Stimulated activated CD8-positive, alpha-beta memory T cell treated with anti-CD3 and anti-CD28 coated beads, Interleukin-2, amount 100 ng/mL, for 48 hours (primary cell): ENCODE measurements at places on chromosomes 13 and 19.

GRCh38 chr19:51127755-51128154 lies 3.0 kb downstream of the SIGLEC9 start:
- no peak for DNase-seq

- no peak for DNase-seq
Observed at GRCh38 chr19:18401580-18402112, 4.2 kb upstream of the LRRC25 start.

GRCh38 chr19:30340771-30341561 lies 31.2 kb upstream of the ZNF536 start:
- DNase-seq: no peak

- DNase-seq: no peak
Observed at GRCh38 chr13:91882918-91883317, 484.5 kb downstream of the GPC5 start.

DNA sequence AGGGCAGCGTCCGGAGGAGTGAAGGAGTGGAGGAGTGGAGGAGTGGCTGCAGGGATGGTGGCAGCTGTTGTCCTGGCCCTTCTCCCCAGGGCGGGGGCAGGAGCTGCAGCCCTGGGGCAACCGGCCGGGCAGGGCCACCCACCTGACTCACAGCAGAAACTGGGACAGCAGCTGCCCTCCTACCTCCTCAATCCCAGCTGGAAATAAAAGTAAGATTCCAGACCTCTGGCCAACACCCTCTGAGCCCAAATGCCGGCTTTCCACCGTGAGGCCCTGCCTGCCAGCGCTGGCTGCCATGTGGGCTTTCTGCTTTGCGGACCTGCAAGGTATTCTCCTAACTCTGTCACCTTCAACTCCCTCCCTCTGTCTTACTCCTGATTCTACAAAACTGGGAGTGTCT lies 3.3 kb upstream of the CLPP start:
- DNase-seq: no peak

GRCh38 chr19:38792250-38793111 lies 3.5 kb downstream of the LGALS7B start:
- peak; percentile 26 for DNase-seq

- DNase-seq: no peak
Observed at GRCh38 chr19:14107581-14108461, 9.7 kb downstream of the PRKACA start.

DNA sequence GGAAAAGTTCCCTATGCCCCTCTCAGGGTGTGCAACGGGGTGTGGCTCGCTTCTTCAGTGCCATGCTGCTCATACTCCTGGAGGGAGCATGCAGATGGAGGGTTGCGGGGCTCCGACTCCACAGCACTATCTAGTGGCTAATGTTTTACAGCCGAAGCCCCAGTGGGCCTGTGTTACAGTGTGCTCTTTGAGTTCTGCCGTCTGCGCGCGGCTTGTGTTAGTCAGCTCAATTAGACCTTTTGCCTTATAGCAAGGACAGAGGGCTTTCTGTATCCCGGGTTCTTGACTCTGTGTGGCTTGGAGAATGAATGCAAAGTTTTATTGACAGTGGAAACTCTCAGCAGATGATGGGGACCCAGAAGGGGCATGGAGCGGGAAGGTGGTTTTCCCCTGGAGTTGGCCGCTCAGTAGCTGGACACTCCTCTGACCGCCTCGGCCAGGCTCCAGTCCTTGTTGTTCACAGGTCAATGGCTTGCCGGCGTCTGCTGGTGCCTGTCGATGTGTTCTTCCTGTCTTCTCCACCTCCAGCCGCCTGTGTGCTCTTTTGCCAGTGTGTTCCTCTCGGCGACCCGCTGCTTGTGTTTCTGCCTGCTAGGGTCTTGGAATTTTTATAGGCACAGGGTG lies 383.4 kb downstream of the LMO7 start:
- no peak for DNase-seq

DNA sequence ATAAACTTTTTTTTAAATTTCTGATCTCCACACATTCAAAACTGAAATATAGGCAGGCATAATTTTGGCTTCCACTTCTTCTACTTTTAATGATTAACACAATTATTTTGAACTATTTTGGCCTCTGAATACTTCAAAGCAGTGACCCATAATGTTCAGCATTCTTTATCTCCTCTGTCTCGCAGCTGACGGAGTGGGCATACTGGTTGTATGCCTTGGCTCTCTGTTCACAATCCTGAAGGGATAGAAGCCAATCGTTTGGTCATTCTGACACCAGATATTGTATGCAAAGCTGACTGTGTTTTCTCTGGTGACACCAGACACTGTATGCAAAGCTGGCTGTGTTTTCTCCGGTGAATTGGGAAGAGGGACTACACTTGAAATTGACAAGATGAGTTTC lies 833.0 kb downstream of the EFNB2 start:
- no peak for DNase-seq

DNA sequence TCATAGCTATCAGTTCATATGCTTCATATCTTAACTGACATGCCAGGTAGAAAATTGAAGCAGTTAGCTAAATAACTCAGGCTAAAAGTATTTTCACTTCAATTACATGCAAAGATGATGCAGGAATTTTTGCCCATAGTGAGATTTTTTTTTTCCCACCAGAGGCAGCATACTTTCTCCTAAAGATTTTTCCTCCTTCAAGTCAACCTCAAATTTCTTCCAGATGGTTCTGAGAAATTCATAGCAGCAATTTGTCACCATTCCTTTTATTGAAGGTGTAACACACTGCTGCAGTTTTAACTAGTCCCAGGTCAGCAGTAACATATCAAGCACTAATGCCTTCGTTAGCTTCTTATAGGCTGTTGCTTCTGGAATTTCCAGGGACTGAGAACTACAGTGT lies 141.9 kb downstream of the SUCLA2 start:
- DNase-seq: no peak

GRCh38 chr19:33332248-33332647 lies 29.9 kb upstream of the CEBPA start:
- DNase-seq: no peak

DNA sequence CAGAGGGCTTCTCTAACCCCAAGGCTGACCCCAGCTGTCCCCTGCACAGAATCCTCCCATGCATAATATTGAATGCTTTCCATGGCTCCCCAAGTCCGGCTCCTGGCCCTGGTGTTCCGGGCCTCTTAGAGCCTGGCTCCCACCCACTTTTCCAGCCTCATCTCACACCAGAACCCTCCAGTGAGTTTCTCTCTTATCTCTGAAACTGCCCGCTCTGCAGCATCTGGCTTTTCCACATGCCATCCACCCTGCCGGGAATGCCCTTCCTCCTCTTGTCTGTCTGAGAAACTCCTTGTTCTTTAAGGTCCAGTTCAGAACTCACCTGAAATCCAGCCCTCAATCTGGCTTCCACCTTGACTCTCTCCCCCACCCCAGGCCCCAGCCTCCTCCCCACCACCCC lies 6.8 kb downstream of the SYNGR4 start:
- DNase-seq: no peak

- peak; percentile 26 for DNase-seq
Observed at GRCh38 chr13:35720690-35721554, 244.4 kb upstream of the MAB21L1 start.

GRCh38 chr19:53978975-53979801 lies 12.2 kb upstream of the CACNG6 start:
- no peak for DNase-seq

GRCh38 chr19:18469069-18469846 lies 31.3 kb upstream of the ISYNA1 start:
- DNase-seq: peak; percentile 46

DNA sequence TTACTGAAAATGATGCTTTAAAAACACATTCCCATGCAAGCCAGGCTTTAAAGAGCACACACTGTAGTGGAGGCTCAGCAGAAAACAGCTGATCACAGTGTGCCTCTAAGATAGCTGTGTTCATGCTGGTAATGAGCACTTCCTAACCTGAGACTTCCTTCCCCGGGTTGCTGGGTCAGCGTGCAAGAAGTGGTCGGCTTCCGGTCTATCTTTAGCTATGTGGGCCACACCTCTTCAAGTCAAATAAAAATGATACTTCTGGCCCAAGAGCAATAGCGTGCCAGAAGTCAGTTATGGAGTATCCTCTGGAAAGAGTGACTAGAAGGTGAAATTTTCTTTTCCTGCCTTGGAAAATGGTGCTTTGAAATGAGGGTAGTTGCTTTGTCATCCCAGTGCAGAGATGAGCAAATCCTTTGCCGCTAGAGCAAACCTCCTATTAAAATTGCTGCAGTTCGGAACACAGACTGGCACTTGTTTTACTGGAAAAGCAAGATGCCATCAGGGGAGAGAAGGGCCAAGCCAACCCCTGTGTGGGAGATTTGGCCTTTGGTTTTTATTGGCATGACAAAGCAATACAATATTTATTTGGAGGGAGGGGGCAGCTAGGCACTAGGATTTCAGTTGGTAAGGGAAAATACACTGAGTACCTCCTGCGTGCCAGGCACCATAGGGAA lies 64.2 kb downstream of the ARHGAP35 start:
- no peak for DNase-seq

GRCh38 chr13:19725320-19725719 lies 57.4 kb downstream of the PSPC1 start:
- DNase-seq: no peak

- DNase-seq: no peak
Observed at GRCh38 chr19:46063201-46063600, 22.4 kb upstream of the IGFL4 start.

- no peak for DNase-seq
Observed at GRCh38 chr13:88097541-88097940, 426.4 kb downstream of the SLITRK5 start.
